Right renal pelvis (tissue), 4 donors: ENCODE measurements at places on chromosomes 11 and 22. TPM values are rescaled to one million over a fixed set of nuclear protein-coding genes. Genes with fewer than 3 reads are reported as not detected.

Gene GAS2L1
- polyA plus RNA-seq: 6.9 TPM

Gene MMP27
- polyA plus RNA-seq: not detected

Gene CUL5
- polyA plus RNA-seq: 37.9 TPM

GRCh38 chr11:18492888-18493287, 33.9 kb downstream of the TSG101 start:
- DNase-seq: no peak

DNA sequence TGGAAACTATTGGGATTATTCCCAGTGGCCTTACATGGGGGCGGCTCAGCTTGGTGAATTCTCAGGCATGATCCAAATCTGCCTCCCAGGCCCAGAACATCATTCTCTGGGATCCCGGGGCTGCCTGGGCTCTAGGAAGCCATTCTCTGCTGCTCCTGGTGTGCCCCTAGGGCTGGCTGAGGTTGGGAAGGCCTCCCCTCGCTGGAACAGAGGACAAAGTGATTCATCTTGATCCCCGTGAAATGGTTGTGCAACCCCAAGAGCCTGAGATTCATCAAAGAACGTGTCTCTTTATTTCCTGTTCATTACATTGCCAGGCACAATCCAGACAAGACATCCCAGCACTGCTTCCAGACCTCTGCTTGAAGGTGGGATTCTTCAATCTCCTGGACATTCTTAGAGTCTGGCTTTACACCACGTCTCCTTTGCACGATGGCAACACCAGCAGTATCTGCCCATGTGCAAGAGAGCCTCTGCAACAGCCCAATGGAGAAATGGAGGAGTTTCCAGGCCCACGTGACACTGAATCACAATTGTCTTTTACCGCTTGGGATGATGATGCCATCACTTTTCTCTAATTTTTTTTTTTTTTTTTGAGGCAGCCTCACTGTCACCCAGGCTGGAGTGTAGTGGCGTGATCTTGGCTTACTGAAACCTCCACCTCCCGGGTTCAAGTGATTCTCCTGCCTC, 52.3 kb downstream of the TST start:
- no peak for DNase-seq

DNA sequence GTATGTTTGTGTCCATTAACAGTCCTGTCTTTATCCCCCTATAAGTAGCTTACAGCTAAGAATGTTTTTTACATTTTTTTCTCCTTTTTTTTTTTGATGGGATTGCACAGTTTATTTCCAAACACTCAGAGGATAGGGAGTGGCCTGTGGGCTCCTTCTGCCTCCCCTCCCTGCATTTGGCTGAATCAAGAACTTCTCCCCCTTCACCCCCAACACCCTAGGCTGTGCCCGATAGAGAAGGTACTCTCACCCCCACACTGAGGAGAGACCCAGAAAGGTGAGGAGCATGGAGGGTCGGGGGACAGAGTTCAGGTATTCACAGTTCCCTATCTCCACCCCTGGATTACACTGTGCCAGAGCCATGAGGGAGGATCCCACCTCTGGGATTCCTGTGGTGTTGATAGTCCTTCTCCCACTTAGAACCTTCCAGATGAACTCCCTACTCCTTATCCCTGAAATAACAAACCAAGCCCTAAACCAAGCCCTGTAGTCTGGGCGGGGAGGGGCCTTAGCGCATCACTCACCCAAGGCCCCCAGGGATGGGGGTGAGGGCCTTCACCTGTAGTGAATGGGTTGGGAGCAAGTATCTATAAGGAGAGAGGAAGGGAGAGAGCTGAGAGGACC, 97.1 kb downstream of the ADAMTS15 start:
- DNase-seq: no peak

- DNase-seq: no peak
Observed at GRCh38 chr22:19851291-19852176, 3.1 kb downstream of the GNB1L start.

DNA sequence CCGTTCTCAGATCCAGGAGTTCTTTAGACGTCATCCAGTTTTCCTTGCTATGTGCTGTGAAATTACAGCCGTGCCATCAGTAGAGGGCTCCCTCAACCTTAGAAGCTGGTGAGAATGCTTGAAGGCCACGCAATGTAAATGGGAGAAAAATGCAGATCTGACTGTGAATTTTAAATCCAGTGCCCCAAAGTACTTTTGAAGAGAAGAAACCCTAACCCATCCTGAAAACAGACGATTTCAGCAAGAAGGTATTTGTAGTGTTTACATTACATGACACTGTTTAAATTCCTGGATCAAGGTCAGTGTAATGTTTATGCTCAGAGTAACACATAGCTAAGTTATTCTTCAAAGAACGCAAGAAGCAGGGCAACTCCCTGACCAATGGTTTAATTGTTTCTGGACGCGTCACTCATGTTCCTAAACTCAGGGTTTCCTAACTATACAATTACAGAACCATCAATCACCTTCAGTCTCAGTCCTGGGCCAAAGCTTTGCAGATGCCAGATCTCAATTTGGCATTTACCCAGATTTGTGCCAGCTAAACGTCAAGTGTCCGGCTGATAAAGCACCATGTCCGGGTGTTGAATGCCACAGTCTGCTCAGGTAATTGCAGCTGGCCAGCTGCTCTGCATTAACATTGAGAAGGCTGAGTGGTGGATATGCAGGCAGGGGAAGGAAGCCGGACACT, 38.2 kb downstream of the ADAMTS8 start:
- no peak for DNase-seq

GRCh38 chr11:27700351-27701301, at the start of gene BDNF:
Gene BDNF (minus strand): TSS chr11:27700455. CDS start chr11:27658564, 41,891 bp downstream.
- DNase-seq: no peak

GRCh38 chr11:120756931-120757330, 245.4 kb downstream of the GRIK4 start:
- DNase-seq: no peak
